ENCODE measurements at places on chromosomes 12 and 14.

DNA sequence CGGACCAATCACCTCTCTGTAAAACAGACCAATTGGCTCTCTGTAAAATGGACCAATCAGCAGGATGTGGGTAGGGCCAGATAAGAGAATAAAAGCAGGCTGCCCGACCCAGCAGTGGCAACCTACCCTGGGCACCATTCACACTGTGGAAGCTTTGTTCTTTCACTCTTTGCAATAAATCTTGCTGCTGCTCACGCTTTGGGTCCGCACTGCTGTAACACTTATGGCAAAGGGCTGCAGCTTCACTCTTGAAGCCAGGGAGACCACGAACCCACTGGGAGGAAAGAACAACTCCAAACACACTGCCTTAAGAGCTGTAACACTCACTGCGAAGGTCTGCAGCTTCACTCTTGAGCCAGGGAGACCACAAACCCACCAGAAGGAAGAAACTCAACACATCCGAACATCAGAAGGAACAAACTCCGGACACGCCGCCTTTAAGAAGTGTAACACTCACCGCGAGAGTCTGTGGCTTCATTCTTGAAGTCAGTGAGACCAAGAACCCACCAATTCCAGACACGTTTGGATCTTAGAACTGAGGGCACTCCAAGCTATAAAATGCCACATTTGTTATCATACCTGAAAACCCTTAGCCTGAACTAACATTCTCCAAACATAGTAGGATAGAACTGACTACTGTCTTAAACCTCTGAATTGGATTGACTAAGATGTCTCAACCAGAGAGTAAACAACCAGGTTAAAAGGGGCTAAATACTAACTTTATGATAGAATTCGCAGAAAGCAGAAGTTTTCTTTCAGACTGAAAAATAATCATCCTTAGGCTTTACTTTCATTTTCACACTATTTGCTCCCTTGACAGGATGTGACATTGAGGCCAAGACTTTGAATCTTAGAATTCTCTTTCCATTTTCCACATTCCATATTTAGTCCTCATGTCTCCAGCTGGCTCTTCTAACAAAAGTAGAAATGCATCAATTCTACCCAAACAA is 33.6 kb downstream of the CDKL1 start:
- DNase-seq: no peak

- DNase-seq: peak; percentile 68
Measured at GRCh38 chr12:54390668-54391551, 6.4 kb upstream of the ZNF385A start.

- peak; percentile 20 for DNase-seq
Measured at GRCh38 chr14:99393059-99393655, 87.5 kb downstream of the SETD3 start.

GRCh38 chr14:90296641-90297040 is 35.1 kb downstream of the NRDE2 start:
- no peak for DNase-seq

DNA sequence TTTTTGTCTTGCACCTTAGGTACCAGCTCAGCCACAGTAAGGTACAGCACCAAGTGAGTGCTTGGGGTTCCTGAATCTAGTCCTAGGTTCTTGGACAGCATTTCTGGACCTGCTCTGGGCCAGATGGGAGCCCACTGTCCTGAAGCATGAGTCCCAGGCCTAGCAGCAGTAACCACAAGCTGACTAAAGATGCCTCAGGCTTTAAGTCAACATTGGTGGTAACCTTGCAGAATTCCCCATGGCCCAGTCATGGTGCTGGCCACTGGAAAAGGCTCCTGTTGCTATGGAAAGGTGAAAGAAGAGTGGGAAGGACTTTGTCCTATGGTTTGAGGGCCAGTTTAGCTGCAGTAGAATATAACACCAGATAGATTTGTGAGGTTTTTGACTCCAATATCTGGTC is 86.9 kb upstream of the CLEC14A start:
- DNase-seq: no peak

DNA sequence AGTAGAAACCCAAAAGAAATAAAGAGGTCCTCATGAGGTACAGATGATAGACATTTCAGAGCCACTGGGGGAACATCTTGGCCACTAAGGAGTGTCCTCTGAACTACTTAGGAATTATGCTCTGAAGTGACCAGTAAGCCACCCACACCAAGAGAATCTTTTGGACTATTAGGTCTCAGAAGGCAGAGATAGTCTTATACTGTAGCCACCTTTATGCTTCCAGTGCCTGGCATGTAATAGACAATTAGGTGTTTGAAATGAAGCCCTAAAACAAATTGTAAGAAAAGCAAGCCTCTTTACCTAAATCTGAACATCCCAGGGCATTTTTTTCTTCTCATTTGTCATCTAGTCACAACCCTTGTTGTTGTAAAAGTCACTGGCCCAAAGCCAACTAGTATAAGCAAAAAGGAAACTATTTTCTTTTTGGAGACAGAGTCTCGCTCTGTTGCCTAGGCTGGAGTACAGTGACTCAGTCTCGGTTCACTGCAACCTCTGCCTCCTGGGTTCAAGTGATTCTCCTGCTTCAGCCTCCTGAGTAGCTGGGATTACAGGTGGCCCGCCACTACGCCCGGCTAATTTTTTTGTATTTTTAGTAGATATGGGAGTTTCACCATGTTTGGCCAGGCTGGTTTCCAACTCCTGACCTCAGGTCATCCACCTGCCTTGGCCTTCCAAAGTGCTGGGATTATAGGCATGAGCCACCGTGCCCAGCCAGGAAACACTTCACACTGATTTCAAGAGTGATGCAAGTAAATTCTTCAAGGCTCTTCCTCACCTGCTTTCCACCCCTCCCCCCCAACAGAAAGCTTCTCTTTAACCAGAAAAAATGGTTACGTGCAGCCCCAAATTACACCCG is 11.1 kb downstream of the PLEKHA5 start:
- DNase-seq: no peak

GRCh38 chr12:5509557-5509956 is 77.6 kb downstream of the NTF3 start:
- DNase-seq: no peak
